Thoracic aorta (tissue), 2 donors: ENCODE measurements at places on chromosomes 16 and 17. TPM values are rescaled to one million over a fixed set of nuclear protein-coding genes. Genes with fewer than 3 reads are reported as not detected.

DNA sequence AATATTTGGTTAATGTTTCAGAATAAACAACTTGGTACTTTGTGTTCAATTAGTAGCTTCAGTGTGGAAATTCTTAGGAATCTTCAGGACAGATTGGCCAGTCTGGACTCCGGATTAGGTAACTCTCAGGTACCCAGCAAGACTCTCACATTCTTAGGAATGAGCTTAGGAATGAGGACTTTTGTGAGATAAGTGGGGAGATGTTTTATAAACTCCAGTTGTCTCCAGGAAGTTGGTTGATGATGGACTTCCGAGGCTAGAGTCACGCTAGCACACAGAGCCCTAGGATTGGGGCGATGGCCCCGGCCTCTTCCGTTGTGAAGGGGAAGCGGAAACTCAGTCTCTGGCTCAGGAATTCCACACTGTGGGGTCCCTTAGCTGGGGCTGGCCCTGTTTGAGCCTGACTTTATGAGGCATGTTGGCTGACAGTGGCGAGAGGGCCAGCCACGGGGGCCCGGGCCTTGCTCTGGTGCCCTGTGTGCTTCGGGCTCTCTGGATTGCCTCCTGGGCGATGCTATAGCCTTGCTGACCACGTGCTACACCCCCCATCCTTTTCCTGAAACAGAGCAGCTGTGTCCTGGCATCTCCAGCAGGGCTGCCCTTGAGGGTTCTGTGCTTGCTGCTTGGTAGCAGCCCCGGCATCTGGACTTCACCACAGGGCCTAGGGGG is 32.4 kb downstream of the RAB11FIP3 start:
- DNase-seq = no peak

- DNase-seq = no peak
Observed at GRCh38 chr17:40873801-40874200, 6.8 kb upstream of the KRT12 start.

DNA sequence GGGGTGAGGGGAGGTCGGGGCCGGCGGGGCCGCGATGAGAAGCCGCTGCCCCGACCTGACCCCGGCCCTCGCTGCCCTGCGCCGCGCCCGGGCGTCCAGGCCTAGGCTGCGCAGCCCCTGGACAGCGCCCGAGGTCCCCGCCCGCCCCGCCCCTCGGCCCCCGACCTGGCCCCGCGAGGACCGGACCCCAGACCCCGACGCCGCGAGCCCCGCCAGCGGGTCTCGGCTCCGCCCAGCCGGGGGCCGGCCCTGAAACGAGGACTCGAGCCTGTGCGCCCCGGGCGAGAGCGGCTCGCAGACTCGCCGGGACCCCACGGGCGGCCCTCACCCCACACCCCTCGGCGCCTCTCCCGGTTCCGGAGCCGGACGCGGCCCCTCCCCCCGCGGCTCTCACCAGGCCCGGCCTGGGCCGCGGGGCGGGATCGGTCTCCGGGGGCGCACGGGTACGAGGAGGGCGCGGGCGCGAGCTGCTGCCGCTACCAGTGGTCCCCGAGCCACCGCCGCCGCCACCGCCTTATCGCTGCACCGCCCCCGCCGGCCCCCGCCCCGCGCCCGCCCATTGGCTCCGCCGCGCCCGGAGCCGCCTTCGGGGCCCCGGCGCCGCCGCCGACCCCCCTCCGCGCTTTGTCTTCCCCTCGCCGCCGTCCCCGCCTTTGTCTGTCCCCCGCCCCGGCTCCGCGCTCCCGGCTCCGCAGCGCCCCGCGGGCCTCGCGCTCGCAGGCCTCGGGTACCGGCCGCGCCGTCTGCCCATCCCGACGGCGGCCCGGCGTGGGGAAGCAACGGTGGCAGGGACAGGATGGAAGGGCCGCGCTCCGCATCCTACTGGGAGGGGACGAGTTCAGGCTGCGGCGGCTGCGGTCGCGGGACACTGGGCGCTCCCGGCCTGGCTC is at the start of gene LIMD2:
Gene LIMD2, minus strand, starts transcription at position 488 of the 890 bp plus-strand sequence. CDS start 827 bp downstream, outside the sequence.
- no peak for DNase-seq

DNA sequence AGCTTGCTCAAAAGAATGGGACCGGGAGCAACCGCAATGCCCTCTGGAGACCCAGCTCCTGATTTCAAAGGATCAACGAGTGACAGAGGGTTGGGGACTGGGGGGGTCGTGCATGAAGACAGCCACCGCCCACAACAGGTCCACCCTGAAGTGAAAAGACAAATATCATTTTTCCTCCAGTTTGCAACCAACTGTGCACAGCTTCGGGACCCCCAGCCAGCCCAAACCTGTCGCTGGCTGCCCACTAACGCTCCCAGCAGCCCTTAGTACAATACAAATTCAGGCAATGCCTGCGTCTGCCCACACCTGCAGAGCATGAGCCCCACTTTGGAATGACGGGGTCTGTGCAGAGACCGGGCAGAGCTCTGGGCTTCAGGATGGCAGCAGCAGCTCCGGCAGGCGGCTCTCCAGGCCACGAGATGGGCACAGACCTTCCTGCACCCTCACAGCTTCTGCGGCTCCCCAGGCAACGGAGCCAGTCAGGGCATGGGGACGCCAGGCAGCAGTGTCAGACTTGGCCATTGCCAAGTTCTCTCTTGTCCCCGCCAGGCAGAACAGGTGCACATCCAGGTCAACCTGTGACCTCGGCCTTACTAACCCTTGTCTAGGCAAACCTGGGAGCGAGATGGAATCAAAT is 60.1 kb downstream of the TBC1D16 start:
- DNase-seq = no peak

- DNase-seq = no peak
Observed at GRCh38 chr17:17724307-17725010, 43.2 kb downstream of the RAI1 start.

- peak; percentile 86 for DNase-seq
Observed at GRCh38 chr16:53090591-53091411, 36.0 kb downstream of the CHD9 start.

- no peak for DNase-seq
Observed at GRCh38 chr16:85037050-85037410, 9.4 kb downstream of the KIAA0513 start.

DNA sequence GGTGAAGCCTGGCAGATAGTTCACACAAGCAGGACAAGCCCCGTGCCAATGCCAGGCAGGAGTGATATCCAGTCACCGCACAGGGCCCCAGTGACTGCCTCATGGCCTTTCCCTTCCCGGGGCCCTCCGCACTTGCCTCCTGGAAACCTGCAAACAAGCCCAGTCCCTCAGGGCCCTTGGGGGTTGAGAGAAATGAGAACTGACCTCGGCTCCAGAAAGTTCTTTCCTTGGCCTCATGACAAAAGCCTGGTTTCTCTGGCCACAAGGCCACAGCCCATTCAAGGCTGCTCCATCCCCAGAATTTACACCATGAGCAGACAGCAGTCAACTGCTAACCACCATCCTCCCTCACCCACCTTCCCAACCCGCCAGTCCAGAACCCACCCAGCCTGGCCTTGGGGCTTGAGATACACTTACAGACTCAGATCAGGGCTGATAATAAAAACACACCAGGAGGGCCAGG is 77.6 kb downstream of the CCDC182 start:
- no peak for DNase-seq

- no peak for DNase-seq
Observed at GRCh38 chr17:46890638-46891037, 32.3 kb upstream of the GOSR2 start.

- no peak for DNase-seq
Observed at GRCh38 chr16:79190542-79190941, 410.0 kb downstream of the MAF start.

- no peak for DNase-seq
Observed at GRCh38 chr16:58375386-58375785, 16.9 kb upstream of the GINS3 start.

DNA sequence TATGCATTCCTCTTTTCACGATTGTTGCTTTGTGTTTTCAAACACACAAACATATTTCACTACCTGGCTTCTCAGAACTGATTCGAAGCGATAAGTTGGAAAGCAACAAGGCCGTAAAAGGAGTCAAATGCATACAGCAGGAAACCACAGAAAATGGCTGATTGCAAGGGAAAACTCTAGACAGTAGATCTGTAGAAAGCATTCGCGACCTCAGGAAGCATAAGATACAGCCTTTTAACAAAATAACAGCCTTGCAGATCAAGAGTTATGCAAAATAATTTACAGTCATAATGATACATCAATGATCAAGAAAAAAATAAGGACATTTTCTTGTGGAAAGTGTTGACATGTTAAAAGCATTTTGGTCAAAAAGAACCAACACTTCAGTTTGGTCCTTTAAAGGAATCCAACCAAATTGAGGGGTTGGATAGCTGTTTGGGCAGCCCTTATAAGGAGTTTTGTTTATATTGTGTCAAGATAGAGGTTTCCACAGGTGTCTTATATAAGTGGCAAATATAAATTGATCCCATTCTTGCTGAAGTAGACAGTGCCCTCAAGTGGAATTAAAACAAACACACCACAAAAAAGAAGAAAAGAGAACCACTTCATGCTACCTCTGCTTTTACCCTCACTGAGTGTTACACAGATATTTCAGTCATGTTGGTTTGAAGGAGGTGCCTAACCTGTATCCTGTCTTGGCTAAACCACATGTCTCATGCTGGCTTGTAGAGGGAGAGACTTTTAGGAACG is 5.5 kb downstream of the CYLD start:
- no peak for DNase-seq

GRCh38 chr17:78357177-78357586 is 2.7 kb downstream of the SOCS3 start:
- no peak for DNase-seq

DNA sequence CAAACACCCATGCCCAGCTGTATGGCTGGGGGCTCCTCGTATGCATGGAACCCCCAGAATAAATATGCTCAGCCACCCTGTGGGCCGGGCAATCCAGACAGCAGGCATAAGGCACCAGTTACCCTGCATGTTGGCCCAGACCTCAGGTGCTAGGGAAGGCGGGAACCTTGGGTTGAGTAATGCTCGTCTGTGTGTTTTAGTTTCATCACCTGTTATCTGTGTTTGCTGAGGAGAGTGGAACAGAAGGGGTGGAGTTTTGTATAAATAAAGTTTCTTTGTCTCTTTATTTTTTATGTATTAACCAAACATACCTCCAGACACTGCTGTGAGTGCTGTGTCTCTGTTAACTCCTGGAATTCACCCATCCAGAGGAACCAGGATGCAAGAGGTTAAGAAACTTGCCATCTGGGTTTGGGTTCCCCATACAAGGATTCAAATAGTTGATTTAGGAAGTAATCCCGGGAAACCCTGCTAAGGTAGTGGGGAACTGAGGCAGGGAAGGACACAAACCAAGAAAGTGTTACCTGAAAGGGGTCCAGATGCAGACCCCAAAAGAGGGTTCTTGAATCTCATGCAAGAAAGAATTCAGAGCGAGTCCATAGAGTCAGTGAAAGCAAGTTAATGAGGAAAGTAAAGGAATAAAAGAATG is 37.4 kb upstream of the IL21R start:
- no peak for DNase-seq

DNA sequence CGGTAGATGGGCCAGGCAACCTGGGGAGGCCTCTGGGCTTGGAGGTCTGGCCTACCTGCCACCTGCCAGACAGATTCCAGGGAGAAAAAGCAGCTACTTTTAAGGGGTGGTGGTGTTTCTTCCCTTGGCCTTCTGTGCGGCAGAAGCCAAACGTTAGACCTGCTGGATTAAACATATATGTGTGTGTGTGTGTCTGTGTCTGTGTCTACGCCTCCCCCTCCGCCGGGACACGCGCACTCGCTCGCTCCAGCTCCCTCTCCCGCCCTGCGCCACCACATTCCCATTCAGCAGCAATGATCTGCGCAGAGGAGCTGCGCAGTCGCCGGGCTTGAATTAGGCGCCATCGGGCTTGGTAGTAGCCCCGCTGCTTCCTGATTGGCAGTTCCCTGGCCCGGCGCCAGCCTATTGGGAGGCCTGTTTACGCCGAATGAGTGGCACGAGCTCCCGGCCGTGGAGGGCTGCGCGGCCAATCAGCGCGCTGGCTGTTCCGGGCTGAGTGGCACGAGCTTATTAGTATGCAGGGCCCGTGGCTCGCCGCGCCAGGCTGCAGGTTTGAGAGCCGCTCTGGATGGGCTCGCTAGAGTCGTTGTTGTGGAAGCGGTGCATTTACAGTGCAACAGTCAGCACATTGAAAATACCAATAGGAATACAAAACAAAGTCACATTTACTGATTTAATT is at the start of gene BAHCC1:
Gene BAHCC1, plus strand, starts transcription at position 537 of the 679 bp plus-strand sequence. CDS start 4,283 bp downstream, outside the sequence.
- DNase-seq = peak; percentile 100

DNA sequence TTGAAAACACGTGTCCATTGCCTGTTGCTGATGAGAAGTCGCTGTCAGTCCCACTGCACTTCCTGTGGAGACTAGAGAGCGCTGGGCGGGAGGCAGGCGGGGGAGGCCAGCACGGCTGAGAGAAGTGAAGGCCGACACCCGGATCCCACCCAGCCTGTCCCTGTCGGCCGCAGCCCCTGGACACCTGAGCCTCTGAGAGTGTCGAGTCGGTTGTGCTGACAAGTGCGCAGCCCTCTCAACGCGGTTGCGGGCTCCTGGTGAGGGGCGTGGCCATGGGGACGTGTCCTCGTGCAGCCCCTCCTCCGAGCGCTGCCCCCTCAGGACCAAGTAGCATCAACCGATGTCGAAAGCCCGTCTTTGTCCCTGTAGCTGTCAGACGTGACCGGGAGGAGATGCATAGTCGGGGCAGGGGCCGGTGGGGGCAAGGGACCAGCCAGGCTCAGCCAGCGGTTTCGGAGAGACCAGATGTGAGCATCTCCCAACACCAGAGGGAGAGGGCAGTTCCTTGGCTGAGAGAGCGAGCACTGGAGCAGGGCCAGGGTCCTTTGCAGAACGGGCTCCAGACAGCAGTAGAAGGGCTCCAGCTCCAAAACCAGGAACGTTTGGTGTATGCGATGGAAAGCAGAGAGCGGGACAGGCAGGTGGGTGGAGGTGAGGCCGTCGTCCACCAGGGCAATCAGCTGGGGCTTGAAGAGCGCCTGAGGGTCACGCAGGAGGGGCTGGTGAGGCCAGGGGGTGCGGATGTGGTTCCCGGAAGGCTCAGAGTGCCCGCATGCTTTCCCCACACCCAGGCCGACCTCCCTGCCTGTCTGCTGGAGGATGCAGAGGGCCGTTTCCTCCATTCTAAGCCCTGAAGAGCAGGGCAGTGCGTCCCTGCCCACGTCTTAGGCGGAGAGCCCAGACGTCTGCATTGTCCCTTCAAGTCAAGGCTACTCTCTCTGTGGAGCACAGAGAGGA is 43.3 kb upstream of the CHMP6 start:
- no peak for DNase-seq

Gene COX10
- total RNA-seq = 26.5 TPM

Gene CA7
- not detected for total RNA-seq

Gene CORO6
- 55.0 TPM for total RNA-seq

Gene AOC2
- 2.8 TPM for total RNA-seq

Gene CACNA1H
- 14.7 TPM for total RNA-seq

Gene SAMD14
- 11.5 TPM for total RNA-seq

Gene HOXB8
- not detected for total RNA-seq

Gene OTOP3
- total RNA-seq = not detected

Gene NFE2L1
- 131 TPM for total RNA-seq

Gene TBX4
- total RNA-seq = not detected

Gene ARHGDIG
- total RNA-seq = not detected

Gene CPNE7
- total RNA-seq = not detected

Gene LRRC37A2
- total RNA-seq = 14.3 TPM

Gene CDRT15L2
- not detected for total RNA-seq

Gene SLC6A2
- not detected for total RNA-seq
